Renal cortical epithelial cell (primary cell): ENCODE measurements at places on chromosomes 5 and 9. TPM values are rescaled to one million over a fixed set of nuclear protein-coding genes. Genes with fewer than 3 reads are reported as not detected.
A peak's percentile ranks its signal among the peaks of the same experiment; 100 is the strongest.

- DNase-seq: no peak
These were observed 1.2 kb upstream of the PCDH1 start for GRCh38 chr5:141879426-141879759.

Gene RANBP6
- 47.8 and 54.0 TPM in 2 replicates for total RNA-seq

Gene SLC25A51
- 60.4 and 66.9 TPM in 2 replicates for total RNA-seq

DNA sequence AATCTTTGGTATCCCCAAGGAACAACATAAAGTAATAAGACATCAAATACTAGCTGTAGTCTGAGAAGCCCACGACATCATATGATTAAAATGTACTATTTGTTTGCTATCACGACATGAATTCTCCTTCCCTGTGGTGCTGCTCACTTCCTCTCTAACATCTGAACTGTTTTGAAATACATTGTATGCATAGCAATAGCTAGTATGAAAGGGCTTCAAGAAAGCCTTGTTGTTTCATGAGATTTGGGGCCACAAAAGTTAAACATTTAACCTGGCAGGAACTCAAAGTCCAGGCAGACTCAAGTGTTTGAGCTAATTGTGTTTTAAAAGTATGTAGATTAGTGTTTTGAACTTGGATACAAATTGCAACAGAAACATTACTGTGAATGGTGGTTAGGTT is 237.4 kb upstream of the PTGER4 start:
- peak; percentile 87 for DNase-seq

DNA sequence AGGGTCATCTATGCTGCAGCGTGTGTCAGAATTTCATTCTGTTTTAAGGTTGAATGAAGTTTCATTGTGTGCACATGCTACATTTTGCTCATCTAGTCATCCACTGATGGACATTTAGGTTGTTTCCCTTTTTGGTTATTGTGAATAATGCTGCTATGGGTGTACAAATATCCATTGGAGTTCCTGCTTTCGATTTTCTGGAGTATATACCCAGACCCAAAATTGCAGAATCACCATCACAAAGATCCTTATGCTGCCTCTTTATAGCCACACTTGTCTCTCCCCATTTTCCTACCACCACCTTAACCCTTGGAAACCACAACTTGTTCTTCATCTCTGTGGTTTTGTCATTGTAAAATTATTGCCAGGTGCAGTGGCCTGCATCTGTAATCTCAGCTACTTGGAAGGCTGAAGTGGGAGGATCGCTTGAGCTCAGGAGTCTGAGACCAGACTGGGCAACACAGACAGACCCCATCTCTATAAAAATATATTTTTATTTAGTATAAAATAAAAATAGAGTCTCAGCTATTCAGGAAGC is 166.2 kb downstream of the HSD17B3 start:
- no peak for DNase-seq

GRCh38 chr9:83108208-83108607 is 45.3 kb upstream of the RASEF start:
- no peak for DNase-seq

- DNase-seq: no peak
These were observed 128.6 kb downstream of the MYO10 start for GRCh38 chr5:16807547-16807864.

Gene SPTAN1
- total RNA-seq: 206 and 420 TPM in 2 replicates

- DNase-seq: no peak
These were observed 67.9 kb downstream of the EPB41L4A start for GRCh38 chr5:112351225-112351624.

DNA sequence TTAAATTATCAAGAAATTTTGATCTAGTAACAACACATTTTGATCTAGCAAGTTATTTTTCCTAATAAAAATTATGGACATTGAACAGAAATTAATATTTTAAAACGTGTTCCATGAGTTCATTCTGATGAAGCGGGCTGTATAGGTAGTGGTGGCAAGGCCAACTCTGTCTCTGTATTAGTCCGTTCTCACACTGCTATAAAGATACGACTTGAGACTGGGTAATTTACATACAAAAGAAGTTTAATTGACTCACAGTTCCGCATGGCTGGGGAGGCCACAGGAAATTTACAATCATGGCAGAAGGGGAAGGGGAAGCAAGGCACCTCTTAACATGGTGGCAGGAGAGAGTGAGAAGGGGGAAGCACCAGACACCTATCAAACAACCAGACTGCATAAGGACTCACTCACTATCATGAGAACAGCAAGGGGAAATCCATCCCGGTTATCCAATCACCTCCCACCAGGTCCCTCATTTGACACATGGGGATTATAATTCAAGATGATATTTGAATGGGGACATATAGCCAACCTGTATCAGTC is 61.2 kb downstream of the TMEM232 start:
- DNase-seq: no peak
